ENCODE measurements at places on chromosomes 1 and 21.
A peak's percentile ranks its signal among the peaks of the same experiment; 100 is the strongest.

DNA sequence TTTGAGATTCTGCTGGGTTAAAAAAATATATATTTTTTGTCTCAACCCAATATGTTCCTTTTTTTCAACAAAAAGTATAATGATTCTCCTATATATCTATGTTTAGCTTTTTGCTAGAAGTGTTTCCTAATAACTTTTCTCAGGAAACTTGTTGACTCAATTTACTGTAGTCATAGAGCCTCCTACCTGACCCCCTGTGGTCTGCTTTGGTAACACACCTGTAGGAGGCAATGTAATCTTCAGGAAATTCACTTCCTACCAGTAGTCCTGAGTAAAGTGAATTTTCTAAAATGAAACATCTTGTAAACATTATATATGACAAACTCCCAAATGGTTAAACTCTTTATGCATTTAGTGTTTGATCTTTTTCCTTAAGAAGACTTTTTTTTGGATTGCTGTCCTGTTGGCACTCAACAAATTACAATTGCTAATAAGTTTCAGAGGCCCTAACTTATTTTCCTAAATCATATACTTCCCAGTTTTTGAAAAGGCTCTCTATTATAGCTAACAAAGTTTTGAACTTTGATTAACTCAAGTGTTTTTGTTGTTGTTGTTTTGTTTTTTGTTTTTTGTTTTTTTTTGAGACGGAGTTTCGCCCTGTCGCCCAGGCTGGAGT, 118.3 kb downstream of the OLFML2B start:
- no peak for DNase-seq

- no peak for DNase-seq
Observed at GRCh38 chr1:96487971-96488370, 233.6 kb upstream of the PTBP2 start.

- DNase-seq: no peak
Observed at GRCh38 chr1:191970116-191970515, 188.1 kb upstream of the RGS18 start.

DNA sequence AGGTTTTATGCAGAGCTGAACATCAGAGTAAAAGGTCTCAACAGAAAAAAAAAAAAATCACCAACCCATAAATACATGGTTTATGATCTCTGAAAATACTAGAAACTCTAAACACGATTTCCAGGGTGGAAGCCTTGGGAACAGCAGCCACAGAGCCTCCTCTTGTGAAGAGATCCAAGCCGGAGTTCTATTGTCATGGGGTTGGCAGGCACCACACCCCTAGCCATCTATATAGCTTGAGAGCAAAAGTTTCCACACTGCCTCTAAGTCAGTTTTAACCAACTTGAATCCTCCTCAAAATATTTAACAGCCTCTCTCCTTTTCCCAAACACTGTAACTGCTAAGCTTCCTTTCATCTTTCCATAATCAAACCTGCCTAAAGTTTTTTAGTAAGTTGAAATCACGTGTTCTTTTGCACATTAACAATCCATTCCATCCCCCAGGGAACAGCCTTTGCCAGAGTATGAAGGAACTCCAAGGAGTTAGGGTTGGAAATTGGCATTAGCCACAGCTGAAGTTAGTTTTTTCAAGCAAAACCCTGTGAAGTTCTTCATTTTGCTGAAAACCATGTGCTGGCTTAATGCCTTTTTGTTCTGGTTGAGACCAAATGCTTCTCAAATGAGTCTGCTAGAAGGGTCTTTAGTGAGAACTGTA, 13.8 kb upstream of the SEC16B start:
- DNase-seq: no peak

- DNase-seq: no peak
Observed at GRCh38 chr1:115537415-115537814, 104.4 kb upstream of the VANGL1 start.

DNA sequence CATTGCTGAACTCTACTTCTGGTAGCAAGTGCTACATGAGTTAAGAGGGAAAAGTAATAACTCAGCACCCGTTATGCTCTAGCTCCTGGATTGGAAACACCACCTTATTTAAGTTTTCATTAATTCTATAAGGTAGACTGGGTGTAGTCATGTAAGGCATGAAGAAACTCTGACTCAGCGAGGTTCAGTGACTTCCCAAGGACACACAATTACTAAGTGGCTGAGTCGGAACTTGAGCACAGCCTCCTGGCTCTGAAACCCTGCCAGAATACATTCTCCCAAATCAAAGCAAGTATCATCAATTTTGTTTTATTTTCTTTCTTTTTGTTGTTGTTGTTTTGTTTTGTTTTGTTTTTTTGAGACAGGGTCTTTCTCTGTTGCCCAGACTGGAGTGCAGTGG, 29.1 kb upstream of the SCCPDH start:
- no peak for DNase-seq

DNA sequence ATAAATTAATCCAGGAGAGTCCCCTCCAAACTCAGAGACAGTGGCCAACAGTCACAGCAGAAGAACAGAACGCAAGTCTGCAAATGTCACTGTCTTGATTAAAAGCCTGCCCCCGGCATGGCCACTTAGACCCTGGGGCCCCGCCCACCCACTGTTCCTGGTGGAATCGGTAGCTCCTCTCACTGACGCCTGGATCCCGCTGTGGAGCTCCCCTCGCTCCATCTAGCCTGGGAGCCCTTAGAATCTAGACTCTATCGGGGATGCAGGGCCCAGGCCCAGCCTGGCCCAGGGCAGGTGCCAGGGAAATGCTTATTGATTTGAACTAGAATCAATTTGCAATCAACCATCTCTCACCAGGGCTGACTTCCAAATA, 21.4 kb upstream of the PLEKHG5 start:
- DNase-seq: no peak

DNA sequence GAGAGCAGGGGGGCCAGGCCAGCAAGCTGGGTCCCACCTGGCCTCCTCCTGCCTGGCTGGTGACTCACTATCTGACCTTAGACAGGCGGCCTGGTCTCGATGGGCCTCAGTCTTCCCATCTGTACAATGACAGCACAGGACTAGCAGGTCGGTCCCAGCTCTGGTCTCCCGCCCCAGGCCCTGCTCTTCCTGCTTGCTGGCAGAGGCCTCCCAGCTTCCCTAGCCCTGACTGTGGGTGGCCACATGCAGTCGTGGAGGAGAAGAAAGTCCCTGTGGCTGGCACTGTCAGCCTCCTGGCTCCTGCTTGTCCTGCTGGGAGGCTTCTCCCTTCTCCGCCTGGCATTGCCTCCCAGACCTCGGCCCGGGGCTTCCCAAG, 817 bp downstream of the EXTL1 start:
- no peak for DNase-seq

DNA sequence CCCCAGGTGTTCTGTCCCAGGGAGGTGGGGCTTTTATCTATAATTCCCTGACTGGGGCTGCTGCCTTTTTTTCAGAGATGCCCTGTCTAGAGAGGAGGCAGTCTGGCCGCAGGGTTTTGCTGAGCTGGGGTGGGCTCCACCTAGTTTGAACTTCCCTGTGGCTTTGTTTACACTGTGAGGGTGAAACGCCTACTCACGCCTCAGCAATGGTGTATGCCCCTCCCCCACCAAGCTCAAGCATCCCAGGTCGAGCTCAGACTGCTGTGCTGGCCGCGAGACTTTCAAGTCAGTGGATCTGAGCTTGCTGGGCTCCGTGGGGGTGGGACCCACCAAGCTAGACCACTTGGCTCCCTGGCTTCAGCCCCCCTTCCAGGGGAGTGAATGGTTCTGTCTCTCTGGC, 124.3 kb downstream of the CENPF start:
- DNase-seq: no peak

- no peak for DNase-seq
Observed at GRCh38 chr1:48889082-48889481, 112.4 kb upstream of the BEND5 start.

DNA sequence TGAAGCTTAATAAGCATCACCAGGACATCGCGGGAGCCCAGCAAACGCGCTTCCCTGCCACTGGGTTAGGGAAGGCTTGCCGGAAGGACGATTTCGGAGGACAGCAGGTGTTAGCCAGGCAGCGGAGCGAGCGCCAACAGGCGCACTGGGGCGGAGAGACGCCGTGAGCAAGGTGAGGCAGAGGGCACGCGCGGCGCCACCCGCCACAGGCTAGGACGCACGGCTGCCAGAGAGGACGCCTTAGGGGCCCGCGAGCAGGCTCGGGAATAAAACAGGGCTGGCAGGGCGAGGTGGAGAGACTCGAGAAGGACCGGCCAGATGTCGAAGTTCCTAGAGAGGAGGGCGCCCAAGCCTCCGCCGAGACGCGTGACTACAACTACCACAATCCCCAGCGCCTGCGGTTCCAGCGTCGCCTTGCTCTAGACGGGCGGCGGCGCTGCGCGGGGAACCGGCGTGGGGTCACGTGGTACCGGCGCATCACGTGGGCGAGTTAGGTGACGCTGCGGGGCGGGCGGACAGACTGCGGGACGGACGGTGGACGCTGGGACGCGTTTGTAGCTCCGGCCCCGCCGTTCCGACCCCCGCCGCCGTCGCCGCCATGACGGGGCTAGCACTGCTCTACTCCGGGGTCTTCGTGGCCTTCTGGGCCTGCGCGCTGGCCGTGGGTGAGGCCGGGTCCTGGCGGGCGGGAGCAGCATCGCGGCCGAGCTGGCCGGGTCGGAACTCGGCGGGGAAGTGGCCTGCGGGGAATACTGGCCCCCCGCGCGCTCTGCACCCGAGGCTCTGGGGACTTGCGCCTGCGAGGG, at the start of gene ATP6V0B:
TSS of gene ATP6V0B (plus strand) at position 518 of the 806 bp plus-strand sequence. CDS start at position 599, 81 bp downstream.
- DNase-seq: peak; percentile 63

DNA sequence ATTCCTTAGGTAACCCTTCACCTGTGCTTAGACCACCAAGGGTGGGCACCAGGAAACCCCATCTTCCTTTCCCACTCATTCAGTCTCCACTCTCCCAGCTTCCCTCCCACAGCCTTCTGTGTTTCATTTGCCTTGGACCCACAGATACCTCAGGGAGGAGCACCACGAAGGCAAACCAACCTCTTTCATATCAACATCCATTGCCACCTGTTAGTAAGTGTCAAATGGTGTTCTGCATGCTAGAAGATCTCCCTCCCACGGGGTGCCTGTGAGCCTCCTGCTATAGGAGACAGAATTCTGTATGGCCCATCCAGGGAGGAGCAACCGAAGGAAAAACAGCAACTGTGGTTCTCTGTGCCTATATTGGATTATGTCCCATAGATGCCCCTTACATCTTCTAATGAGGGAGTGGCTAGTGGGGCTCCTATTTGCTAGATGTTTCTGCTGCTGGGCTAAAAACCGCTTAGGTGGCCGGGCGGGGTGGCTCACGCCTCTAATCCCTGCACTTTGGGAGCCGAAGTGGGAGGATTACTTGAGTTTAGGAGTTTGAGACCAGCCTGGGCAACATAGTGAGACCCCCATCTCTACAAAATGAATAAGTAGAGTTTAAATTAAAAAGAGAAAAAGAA, 25.6 kb upstream of the SCCPDH start:
- DNase-seq: no peak

GRCh38 chr1:12177156-12177998, 10.6 kb downstream of the TNFRSF1B start:
- DNase-seq: no peak

DNA sequence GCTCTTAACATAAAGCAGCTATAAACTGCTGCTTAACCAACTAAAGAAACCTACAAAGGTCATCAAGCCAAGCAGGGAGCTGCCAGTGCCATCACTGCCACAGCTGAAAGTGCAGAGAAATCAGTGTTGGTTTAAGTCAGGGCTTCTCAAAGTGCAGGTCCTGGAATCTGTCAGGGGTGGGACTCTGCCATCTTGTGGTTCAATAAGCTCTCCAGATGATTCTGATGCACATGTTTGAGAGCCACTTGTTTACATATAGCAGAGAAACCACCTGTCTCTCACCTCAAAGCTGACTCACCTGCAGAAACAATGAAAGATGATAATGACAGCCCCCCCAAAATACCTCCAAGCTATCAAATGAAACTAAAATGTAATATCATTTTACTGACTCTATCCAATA, 49.3 kb downstream of the SH3GLB1 start:
- no peak for DNase-seq

DNA sequence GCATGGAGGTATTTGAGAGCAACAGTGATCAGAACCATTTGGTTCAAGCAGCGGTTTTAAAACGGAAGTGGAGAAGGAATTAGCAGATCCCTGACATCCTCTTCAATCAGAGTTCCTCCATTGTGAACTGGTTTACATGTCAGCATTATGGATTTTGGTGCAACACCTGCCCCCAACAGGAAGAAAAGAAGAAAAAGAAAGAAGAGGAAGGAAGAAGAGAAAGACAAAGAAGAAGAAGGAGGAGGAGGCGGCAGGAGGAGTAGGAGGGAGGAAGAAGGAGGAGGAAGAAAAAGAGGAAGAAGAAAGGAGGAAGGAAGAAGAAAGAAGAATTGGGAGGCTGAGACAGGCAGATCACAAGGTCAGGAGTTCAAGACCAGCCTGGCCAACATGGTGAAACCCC, 17.4 kb downstream of the NDUFS5 start:
- no peak for DNase-seq

GRCh38 chr1:62613325-62613727, 16.0 kb downstream of the ANGPTL3 start:
- no peak for DNase-seq

DNA sequence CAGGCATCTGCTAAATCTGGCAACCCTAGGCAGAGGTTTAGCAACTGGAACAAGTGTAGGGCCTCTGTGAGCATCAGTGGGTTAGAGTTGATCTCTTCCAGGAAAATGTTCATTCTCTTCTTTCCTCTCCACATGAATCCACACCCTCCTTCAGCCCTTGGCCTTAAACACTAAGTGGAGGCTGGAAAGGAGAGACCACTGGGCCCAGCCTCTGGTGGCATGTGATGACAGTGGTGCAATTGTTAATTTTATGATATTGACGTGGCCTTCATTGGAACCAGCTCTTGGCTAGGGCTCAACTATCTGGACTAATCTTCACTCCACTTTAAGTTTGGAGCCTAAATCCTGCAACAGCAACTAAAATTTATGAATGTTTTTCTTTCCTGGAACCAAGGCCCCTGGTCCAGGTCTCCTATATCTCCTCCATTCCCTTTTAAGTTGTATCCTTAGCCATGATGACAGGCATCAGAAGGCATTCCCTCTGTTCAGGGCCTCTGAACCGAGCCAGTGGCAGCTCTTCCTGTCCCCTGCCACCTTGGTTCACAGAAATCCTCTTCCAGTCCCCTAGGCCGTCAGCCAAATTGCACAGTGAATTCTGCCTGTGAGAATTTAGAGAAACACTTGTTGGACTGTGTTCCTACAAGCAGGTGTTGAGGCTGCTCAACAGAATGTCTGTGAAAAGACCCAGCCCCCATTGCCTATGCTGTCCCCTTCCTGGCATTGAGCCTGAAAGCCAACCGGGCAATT, 132.2 kb downstream of the PSMG1 start:
- no peak for DNase-seq
